Stimulated activated CD4-positive, alpha-beta T cell treated with anti-CD3 and anti-CD28 coated beads, Interleukin-1b, Interleukin-23, amount 100 ng/mL, for 1 hour (primary cell): ENCODE measurements at places on chromosomes 5 and 9.

- DNase-seq, result no peak
These were observed 681 bp downstream of the MAN2A1 start for GRCh38 chr5:109690242-109690974.

DNA sequence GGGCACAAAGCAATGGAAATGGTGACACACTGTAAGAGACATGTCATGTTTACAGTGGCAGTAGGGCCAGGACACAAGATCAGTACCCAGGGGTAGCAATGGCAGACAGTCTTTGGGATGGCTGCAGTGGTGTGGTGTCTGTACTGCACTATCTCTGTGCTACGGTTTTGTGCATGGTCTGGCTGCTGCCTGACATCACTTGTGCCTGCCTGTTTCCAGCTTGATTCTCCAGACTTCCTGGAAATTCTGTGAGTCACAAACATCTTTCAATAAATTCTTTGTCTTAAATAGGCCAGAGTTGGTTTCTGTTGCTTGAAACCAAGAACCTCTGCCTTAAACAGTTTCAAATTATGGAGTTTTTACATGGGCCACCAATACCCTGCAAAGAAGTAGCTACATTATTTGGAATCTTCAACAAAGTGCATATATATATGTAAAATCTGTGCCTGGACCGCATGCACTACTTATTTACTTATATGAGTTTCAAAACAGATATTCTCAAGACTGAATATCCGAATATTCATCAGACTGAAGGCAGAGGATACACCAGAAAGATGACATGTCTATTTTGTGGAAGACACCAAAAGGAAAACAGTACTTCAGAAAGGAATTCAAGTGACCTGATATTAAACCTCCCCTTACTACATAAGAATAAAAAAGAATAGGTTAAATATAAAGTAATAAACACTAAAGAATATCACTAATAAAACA is 188.1 kb downstream of the RFX3 start:
- no peak for DNase-seq

DNA sequence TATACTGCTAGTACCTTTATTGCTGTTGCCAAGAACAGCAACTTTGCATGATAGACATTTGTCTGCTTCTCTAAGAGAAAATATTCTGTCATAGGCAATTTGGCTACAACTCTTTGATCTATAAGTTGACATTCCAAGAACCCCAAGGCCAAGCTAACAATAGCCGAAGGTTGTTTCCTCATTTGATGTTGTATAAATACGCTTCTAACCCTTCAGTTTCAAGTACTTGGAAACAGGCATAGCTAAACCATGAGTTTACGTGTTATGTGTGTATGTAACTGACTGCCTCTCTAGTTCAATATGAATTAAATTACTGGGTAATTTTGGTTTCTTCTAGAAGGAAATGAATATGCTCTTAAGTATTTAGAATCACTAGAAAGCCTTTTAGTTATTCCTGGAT is 1034.0 kb downstream of the TLE4 start:
- no peak for DNase-seq

- DNase-seq, result no peak
These were observed 2.7 kb downstream of the UBAC1 start for GRCh38 chr9:135958485-135958884.

DNA sequence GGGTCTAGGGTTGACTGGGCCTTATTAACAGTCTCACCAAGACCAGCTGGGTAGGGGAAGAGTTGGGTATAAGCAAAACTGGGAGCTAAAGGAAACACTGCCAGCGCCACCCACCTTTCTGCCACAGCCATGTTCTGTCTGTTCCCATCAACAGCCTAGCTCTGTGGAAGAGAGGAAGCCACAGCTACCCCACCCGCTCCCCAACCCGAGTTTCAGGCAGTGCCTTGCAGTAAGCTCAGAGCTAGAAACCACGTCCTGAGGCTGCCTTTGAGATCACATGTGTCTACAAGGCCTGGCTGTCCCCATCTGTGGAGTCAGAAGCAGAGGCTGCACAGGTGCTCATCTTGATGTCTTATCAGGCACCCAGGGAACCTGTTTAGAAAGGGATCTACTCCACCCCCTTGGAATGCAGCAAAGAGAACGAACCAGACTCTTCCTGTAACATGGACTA is 15.3 kb downstream of the HNRNPH1 start:
- DNase-seq, result no peak

- no peak for DNase-seq
These were observed 251.8 kb downstream of the NNT start for GRCh38 chr5:43854697-43855292.

DNA sequence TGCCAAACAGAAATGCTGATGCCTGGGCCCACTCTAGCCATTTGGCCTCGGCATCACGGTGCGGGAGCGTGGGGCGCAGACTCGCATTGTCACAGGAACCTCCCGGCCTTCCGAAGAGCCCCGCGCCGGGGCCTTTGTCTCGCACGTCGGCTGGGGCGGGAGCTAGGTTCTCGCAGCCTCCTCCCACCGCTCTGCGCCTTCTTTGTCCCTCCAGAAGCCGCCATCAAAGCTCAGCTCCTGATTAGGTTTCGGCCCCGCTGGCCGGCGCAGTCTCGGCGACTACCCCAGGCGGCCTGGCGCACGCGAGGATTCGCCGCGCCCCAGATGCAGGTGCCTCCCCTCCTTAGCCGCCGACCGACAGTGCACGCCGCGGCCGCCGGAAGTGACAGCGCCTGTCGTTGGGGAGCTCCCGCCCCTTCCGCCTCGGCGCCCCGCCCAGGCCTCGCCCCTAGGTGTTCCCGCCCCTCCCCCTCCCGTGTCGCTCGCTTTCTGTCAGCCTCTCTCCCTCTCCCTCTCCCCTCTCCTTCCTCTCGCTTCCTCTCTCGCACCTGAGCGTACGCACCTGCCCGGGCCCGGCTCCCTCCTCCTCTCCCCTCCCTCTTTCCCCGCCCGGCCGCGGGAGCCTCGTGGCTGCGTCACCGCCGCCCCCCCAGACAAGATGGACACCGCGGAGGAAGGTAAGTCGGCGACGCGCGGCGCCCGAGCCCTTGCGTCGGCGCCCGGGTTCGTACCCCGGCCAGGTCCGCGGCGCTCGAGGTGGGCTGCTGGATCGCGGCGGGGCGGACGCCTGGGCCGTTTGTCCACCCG is at the start of gene MARCHF6:
Gene MARCHF6 (plus strand): TSS at position 455 of the 807 bp plus-strand sequence. CDS start 204 bp downstream, at position 659.
- peak; percentile 93 for DNase-seq

- DNase-seq, result no peak
These were observed 5.5 kb downstream of the ANXA2R start for GRCh38 chr5:43034591-43034968.

DNA sequence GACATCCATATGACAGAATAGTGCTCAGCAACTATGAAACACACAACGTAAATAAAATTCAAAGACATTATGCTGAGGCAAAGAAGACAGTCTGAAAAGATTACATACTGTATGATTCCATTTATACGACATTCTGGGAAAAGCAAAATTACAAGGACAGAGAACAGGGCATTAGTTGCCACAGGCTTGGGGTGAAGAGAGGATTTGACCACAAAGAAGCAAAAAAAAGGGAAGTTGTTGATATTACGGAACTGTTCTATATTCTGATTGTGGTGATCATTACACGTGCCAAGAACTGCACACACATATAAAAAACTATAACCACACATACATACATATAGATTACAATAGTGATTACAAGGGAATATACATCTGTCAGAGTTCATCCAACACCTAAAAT is 24.1 kb downstream of the CDK5RAP2 start:
- DNase-seq, result no peak

- DNase-seq, result no peak
These were observed 596.1 kb downstream of the IRX1 start for GRCh38 chr5:4191703-4192102.

GRCh38 chr5:66777868-66778267 is 181.7 kb downstream of the MAST4 start:
- DNase-seq, result no peak

GRCh38 chr9:121698627-121699570 is 47.5 kb downstream of the DAB2IP start:
- no peak for DNase-seq

DNA sequence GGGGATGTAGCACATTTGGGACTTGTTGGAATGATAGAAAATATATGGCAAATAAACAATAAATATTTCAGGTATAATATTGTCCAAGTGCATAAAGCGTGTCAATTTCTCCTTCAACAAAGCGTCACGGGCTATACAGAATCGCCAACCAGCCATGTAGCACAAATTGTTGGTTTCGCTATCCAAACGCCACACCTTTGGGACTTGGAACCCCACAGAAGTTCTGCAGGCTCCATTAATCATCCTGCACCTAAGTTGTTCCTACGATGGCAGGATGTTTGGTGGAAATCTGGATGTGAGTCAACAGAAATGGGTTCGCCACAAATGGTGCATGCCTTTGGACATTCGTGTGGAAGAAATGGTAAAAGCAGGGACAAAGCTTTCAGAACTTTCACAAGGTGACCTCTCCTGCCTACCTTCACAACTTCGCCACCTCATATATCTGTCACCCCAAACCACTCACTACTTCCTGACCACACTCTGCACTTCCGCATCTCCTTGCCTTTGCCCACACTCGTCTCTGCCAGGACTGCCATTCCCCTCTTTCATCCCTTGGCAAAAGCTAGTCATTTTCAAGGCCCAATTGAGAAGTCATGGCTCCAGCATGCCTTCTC is 95.7 kb downstream of the LHFPL2 start:
- DNase-seq, result no peak

DNA sequence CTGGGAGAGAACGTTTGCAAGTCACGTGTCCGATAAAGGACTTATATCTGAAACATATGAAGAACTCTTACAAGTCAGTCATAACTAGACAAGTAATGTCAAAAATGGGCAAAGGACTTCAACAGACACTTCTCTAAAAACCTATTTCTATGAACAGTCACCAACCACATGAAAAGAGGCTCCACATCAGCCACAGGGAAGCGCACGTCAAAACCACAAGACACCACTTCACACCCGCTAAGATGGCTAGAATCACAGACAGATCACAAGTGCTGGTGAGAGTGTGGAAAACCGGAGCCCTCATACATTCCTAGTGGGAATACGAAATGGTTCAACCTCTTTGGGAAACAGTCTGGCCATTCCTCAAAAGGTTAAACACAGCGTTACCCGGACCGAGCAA is 11.5 kb upstream of the CARD9 start:
- no peak for DNase-seq

DNA sequence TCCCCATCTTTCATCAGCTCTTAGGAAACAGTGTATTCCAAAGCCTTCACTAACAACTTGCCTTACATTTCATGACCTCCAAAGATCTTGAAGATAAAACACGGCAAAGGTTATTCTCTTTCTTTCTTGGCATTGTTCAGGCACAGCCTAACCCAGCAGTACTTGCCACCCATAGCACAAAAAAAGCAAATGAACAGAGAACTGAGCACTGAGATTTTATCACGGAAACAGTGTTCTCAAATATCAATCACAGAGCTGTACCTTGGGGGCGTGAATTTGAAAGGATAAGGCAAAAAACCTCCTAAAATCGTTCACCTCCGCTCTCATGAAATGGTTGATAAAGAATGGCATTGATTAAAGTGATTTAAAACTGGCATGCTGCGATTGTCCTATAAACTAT is 16.9 kb upstream of the KCNV2 start:
- DNase-seq, result no peak

- DNase-seq, result no peak
These were observed 404.5 kb downstream of the YTHDC2 start for GRCh38 chr5:113917997-113918396.

DNA sequence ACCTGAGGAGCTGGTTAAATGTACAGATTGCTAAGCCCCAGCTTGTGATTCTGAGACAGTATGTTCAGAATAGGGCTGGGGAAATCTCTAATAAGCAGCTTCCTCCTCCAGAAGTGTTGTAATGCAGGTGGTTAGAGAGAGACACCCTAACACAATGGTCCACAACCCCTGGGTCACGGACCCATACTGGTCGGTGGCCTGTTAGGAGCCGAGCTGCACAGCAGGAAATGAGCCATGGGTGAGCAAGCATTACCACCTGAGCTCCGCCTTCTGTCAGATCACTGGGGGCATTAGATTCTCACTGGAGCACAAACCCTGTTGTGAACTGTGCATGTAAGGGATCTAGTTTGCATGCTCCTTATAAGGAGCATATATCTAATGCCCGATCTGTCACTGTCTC is 61.8 kb downstream of the SLC36A1 start:
- DNase-seq, result no peak

DNA sequence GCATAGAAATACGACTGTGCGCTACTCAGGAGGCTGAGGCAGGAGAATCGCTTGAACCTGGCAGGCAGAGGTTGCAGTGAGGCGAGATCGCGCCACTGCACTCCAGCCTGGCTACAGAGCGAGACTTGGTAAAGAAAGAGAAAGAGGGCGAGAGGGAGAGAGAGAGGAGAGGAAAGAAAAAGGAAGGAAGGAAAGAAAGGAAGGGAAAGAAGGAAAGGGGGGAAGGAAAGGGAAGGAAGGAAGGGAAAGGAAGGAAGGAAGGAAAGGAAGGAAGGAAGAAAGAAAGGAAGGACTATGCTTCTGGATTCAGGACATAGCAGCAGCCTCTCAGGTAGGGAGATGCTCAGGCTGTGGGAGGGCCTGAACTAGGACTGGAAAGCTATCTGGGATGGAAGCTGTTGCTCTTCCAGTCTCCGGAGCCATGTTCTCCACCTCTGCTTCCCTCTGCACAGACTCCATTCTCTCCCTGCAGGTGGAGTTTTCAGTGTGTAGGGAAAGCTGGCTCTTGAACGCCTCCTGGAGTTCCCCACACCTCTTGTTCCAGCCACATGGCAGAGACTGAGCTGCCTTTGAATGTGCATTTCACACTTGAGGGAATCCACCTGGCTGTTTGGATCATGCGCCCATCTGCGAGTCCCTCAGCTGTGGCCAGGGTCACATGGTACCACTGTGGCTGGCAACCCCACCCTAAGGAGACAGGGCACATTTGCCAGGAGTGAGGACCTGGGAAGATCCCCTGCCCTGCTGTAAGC is 9.1 kb downstream of the SWI5 start:
- no peak for DNase-seq

DNA sequence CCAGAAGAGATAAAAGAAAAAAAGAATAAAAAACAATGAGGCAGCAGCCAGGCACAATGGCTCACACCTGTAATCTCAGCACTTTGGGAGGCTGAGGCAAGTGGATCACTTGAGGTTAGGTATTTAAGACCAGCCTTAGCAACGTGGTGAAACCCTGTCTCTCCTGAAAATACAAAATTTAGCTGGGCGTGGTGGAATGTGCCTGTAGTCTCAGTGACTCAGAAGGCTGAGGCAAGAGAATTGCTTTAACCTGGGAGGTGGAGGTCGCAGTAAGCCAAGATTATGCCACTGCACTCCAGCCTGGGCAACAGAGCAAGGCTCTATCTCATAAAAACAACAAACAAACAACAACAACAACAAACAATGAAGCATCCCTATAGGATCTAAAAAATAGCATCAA is 121.5 kb downstream of the HMHB1 start:
- no peak for DNase-seq

- DNase-seq, result peak; percentile 100
These were observed at the start of gene FEM1C for GRCh38 chr5:115544436-115545350. TSS of gene FEM1C (minus strand) at chr5:115544775. CDS start at chr5:115543493, 1,282 bp downstream.

DNA sequence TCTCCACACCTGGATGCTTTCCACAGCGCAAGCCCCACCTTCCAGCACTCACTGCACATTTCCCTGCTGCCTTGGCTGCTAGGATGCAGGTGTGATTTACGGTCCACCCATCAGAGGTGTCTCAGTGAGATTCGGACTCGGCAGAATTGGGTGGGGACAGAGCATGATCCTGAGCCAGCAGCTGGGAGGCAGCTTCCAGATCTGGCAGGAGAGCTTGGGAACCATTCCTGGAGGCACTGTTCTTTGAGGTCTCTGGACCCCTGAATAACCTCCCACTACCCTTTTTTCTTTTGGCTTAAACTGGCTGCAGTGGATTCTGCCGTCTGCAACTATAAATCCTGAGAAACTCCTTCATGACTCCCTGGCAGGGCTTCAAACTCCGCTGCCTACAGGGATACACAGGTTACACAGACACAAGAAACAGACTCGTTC is 99.6 kb upstream of the PHYKPL start:
- DNase-seq, result no peak

GRCh38 chr5:74945561-74946165 is 79.5 kb upstream of the FAM169A start:
- DNase-seq, result no peak
